ENCODE measurements at places on chromosomes 12 and 14. TPM values are rescaled to one million over a fixed set of nuclear protein-coding genes. Genes with fewer than 3 reads are reported as not detected.

FOXA1 gene
- total RNA-seq, result not detected

DNAJC22 gene
- 1.6 TPM for total RNA-seq

PKP2 gene
- 0.45 TPM for total RNA-seq

DBX2 gene
- total RNA-seq, result 0.08 TPM

LRRC43 gene
- total RNA-seq, result 0.74 TPM
